ENCODE measurements at places on chromosomes 5 and 9. TPM values are rescaled to one million over a fixed set of nuclear protein-coding genes. Genes with fewer than 3 reads are reported as not detected.

ADAMTSL2 gene
- total RNA-seq = not detected

THBS4 gene
- 0.06 TPM for total RNA-seq

PCDHA1 gene
- 0.14 TPM for total RNA-seq

CKMT2 gene
- total RNA-seq = not detected

PIP5KL1 gene
- total RNA-seq = 1.1 TPM

ARAP3 gene
- 4.6 TPM for total RNA-seq

ORM1 gene
- total RNA-seq = not detected

Data from A549 treated with AZD2906 at 1 μM for 4 hours (cell line).